ENCODE measurements at places on chromosomes 12 and 14.

- DNase-seq: no peak
Measured at GRCh38 chr14:52598568-52598967, 45.9 kb downstream of the GPR137C start.

DNA sequence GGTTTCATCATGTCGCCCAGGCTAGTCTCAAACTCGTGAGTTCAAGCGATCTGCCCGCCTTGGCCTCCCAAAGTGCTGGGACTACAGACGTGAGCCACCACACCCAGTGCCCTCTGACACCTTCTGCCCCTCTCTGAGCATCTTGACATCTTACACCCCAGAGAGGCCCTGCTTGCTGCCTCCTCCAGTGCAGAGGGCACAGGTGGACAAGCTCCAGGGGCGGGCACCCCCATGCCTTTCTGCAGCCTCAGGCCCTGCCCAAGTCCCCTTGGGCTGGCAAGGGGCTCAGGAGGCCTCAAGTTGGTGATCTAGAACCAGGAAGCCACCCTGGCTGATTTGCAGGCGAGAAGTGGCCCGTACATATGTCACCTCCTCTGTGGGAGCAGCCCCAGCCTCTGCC lies 11.2 kb upstream of the SH2B3 start:
- no peak for DNase-seq

GRCh38 chr14:56808110-56808382 lies 2.2 kb downstream of the OTX2 start:
- DNase-seq: no peak

DNA sequence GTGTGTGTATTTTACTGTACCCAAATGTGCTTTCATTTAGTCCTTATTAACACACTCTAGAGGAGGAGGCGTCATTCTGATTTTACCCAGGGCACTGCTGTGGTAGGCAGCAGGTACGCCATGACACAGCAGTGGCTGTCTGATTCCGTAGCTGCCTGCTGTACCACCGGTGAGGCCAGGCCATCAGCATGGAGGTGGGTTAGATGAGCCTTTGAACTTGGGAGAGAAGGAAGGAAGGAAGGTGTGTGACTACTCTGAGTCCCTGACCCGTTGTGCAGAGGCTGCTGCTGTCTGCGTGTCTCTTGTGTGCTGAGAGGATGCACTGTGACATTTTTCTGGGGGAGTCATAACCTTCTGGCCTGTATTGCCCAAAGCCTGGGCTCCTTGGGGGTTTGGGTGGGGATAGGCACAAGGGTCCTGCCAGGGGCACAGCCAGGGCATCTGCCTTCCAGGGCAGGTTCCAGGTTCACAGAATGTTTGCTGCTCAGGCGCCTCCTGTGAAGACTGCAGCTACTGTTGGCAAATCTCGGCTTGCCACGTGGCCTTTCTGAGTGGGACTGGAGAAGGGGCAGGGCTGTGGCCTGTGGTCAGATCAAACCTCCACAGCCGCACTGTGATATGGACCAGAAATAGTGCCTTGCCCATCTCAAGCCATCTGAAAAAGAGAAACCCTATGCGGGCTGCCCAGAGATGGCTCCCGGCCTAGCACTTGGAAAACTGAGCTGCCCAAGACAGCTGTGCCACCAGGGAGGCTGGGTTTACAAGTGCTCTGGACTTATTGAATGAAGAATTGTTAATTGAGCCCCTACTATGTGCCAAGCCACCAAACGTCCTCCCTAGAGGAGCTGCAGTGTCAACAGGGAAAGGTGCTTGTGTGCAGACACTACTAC lies 47.1 kb downstream of the MLXIP start:
- DNase-seq: no peak

DNA sequence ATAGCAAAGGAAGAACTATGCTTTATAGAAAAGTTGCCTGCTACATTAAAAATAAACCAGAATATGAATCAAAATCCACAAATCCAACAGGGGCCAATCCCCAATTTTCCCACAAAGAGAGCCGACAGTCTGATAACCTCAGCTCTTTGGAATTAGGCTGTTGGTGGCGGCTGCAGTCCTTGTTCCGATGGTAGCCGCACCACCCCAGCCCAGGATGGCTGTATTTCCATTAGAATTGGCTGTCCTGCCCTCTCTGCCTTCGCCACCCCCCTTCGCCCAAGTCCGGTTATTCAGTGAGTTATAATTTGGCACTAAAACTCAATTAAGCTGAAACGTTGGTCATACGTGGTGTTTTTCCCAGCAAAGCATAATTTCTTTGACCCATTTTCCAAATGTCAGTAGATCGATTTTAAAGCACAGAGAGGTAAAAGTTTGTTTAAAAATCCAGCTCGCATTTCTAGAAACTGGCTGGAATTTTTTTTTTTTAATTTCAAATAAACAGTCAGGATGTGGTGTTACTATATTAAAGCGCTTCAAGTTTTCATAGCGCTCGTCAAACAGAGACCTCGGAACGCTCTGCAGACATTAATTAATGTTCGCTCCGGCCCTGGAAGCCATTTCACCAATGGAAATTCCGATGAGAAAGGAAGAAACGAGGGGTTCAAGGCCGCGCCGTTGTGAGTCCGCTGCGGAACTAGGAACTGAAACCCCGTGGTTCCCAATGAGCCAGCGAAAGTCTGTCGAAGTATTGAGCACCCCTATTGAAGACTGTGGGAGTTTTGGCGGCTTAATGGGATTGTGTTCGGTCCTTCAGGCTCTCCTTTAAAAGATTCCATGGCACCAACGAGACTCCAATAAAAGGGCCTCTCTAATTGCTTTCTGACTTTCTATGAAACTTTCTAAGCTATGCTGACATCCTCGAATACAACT lies 104.8 kb upstream of the DIO3 start:
- no peak for DNase-seq

GRCh38 chr12:110600254-110600653 lies 13.7 kb upstream of the TCTN1 start:
- no peak for DNase-seq

DNA sequence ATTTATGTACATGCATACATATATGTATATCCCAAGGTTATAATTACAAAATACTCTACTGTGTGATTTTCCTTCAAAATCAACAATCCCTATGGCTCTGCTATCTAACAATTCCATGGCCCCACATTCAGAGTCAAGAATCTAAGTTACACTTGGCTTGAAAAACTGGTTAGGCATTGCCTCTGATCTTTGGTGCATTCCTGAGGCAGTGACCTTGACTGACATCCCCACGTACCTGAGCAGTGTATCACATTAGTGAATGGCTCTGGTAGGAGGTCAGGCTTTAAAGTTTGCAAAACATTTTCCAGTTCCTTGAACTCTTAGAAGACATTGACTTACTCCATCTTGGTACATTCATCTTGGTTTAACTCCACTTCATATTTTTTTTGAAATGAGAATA lies 8.5 kb upstream of the STON2 start:
- DNase-seq: no peak

GRCh38 chr12:108254517-108255251 lies 84.4 kb downstream of the CMKLR1 start:
- DNase-seq: no peak

GRCh38 chr12:20599757-20600156 lies 95.4 kb upstream of the SLCO1C1 start:
- DNase-seq: no peak

DNA sequence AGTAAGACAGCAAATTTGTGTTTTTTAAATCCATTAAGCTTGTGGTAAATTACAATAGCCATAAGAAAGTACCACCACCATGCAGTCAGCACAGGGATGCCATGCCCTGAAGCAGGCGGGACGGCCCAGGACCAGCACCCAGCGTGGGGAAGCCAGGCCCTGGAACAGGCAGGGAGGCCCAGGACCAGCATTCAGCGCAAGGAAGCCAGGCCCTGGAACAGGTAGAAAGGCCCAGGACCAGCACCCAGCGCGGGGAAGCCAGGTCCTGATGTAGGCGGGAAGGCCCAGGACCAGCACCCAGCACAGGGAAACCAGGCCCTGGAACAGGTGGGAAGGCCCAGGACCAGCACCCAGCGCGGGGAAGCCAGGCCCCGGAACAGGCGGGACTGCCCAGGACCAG lies 13.2 kb downstream of the CHFR start:
- no peak for DNase-seq

DNA sequence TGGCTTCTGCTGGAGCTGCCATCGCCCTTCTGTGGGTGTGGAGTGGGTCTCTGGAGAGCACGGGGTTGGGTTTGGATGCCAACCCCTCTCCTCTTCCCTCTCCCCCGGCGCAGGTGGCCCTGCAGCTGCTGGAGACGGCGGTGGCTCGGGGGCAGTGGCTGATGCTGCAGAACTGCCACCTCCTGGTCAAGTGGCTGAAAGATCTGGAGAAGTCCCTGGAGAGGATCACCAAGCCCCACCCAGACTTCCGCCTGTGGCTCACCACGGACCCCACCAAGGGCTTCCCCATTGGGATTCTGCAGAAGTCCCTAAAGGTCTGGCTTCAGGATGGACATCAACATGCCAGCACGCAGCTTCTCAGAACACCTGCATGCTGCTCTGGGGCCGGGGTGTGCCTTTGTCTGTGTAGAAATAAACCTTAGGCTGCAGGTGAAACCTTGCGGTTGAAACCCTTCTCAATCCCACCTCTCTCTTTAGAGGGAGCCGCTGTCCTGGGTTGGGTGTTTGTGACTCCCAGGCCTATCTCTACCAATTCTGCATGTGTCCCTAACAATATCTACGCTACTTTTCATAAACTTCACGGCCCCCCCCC lies 44.3 kb downstream of the CCDC92 start:
- no peak for DNase-seq

- no peak for DNase-seq
Measured at GRCh38 chr14:101009531-101009930, 106.0 kb upstream of the RTL1 start.

GRCh38 chr14:75824318-75824717 lies 157.5 kb downstream of the TGFB3 start:
- DNase-seq: no peak

DNA sequence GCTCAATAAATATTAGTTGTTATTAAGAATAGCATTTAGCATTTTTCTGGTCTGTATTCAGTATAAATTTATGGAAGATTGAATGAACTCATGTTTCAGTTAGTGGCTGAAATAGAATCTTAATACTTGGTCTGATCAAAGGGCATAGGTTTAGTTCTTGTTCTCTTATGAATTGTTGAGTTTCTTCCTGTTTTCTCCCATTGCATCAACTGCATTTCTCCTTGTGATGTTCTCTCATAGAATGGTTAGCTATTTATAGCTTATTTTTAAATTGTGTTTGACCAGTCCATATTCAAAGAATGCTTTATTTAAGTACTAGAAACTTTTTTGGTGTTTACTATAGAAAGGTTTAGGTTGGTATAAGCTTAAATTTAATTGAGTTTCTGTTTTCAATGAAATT lies 29.8 kb downstream of the APAF1 start:
- DNase-seq: no peak
